ENCODE measurements at places on chromosomes 11 and 22.

DNA sequence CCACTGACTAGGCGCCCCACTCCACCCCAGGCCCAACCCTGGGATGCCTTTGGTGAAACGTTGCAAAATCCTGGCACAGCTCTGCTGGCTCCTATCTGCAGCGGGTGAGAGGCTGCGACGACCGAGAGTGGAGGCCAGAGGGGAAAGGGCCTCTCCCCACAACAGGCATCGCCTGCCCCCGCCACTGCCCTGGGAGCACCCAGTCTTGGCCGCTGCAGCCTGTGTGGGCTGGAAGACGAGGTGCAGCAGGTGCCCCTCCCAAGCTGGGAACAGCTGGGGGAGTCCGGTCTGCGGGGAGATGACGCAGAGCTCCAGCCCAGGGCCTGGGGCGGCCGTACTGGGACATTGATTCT, 4.2 kb upstream of the PIM3 start:
- DNase-seq, result no peak

GRCh38 chr22:36252754-36253522, at the start of gene APOL1:
TSS of gene APOL1 (plus strand) at chr22:36253133. CDS start at chr22:36254956, 1,823 bp downstream.
- no peak for DNase-seq

GRCh38 chr22:39908737-39909136, 7.9 kb downstream of the GRAP2 start:
- no peak for DNase-seq

DNA sequence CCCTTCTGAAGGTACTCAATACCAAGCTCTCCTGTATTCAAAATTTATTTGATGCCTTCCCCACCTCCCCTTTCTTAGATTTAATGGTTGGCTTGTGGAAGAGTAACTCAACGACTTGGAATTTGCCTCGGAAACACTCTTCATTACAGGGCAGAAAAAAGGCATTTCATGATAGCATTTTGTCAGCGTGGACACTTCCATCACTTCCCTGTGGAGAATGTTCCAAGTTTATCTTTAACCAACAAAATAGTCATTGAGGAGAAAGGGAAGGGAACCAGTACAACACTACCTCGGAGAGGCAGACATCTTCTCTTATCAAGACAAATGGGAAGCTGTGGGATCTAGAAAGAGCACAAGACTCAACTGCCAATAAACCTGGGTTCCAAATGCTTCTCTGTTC, 177.2 kb upstream of the MTMR2 start:
- DNase-seq, result no peak

GRCh38 chr11:41044747-41045146, 414.7 kb downstream of the LRRC4C start:
- DNase-seq, result no peak

DNA sequence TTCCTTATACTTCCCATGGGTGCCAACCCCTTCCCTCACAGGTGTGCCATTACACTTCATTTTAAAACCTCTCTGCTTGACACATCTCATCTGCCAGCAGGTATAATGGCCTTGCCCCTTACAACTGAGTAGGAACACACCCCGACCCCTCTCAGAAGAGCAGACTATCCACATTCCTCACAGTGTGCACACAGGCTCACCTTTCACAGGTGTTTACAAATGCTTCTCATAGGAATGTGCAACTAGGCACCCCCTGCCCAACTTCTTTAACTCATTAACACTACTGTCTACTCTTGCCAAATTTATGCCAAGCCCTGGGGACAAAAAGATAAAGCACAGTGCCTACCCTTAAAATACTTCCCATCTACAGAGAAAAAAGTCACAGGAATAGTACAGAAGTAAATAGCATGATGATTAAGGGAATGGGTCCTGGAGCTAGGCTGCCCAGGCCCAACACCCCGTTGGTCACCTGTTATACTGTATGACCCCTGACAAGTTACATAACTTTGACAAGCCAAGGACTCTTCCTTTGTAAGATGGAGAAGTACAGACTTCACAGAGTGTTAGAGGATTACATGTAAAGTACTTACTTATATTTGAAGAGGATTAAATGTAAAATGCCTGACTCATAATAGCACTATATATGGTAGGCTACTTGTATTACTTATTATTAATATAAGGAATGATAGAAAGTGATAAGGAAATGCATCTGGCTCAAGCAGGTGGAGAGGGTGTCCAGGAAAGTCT, 15.2 kb downstream of the TRIM3 start:
- DNase-seq, result no peak

DNA sequence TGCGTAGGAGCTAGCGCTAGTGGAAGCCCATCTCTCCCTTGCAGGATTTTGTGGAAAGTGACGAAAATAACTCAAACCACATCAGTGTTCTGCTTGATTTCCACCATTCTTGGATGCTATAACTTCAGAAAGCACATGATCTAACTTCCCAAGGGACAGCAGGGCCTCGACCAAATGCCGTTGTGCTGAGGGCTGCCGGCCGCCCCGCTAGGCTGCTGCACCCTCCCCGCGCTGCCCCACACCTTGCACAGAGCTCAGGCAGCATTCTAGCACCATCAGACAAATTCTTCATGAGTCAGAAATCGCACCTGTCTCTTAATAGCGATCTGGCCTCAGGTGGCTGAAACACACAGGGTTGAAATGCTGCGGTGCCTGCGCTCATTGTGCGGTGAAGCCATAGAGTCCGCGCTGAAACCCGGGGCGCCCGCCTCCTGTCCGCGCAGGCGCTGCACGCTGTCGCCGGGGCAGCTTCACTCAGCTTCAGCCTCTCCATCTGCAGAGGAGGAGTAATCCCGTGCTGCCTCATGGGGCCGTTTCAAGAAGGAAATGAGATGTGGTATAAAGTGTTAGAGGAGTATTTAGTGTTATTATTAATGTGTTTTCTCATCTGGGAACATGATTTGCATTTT, 59.2 kb upstream of the B3GAT1 start:
- DNase-seq, result no peak

DNA sequence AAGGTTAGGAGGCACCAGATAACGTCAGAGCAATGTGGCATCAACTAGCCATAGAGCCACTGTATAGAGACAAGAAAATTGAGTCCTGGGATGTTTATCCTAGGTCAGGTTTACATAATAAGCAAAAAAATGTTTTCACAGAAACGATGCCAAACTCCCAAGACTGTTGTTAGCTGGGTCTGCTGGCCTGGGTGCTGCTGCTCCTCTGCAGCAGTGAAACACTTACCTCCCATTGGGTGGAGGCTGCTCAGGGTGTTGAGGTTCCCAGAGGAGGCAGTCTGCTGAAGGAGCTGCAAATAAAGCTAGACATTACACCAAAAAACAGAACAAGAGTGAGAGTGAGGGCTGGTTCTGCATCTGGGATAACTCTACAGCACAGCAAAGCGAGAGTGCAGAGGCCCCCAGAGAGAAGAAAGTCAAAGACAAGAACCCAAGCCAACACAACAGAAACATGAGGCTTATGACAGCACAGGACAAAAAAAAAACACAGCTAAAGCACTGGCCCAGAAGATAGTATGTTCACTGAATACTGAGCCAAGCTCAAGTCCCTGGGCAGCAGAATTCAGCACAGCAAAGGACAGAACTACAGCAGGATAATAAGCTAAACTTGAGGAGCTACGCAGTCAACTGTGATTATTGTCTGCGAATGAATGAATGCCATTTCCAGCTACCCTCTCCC, 29.9 kb upstream of the RAPSN start:
- DNase-seq, result no peak

GRCh38 chr11:35316161-35316560, 103.2 kb downstream of the SLC1A2 start:
- DNase-seq, result no peak

- DNase-seq, result no peak
Measured at GRCh38 chr11:72758690-72759389, 6.6 kb upstream of the ARAP1 start.

DNA sequence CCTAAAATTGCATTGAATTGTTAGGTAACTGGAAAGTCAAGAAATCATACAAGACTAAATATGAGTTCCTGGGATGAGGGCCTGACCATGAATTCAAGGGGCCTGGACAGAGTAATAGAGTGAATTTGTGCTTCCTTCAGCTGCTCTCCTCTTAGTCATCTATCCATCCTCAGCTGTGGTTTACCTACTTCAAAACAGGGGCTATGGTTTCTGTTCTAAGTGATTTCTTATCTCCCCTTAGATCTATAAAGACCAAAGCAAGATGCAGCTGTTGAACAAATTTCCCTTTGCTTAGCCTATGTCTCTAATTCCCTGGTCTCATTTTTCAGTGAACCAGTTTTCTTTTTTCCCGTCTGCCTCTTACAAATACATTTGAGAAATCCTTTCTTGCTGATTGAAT, 428.5 kb downstream of the FAM181B start:
- no peak for DNase-seq

DNA sequence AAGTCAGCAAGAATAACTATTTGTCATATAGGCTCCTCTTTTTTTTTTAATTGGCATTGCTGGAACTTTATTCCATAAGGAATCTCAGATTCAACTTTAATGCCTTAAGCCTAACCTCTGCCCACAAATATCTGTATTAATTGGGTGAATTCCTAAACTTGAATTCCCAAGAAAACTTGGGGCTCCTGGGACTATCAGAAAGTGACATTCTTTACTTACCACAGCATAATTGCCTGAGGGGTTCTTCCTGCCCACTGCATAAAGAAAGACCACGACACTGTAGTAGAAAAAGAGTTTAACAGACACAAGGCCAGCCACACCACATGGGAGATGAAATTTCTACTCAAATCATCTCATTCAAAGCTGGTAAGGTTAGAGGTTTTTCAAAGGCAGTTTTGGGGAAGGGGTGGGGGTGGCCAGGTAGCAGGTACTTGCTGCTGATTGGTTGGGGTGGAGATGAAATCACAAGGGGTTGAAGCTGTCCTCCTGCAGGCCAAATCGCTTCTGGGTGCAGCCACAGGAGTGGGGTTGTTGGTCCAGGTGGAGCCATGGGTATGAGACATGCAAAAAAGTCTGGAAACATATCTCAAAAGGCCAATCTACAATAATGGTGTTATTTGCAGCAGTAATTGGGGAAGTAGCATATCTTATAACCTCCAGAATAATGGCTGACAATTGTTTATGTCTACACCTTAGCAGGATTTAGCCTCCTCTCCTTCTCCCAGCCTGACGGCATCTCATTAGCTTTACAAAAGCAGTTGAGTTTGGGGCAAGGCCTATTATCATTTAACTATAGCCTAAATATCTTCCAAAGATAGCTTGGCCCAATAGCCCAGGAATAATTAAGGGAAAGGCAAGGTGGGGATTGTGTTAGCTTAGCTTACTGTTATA, 4.8 kb upstream of the NLRP10 start:
- no peak for DNase-seq

DNA sequence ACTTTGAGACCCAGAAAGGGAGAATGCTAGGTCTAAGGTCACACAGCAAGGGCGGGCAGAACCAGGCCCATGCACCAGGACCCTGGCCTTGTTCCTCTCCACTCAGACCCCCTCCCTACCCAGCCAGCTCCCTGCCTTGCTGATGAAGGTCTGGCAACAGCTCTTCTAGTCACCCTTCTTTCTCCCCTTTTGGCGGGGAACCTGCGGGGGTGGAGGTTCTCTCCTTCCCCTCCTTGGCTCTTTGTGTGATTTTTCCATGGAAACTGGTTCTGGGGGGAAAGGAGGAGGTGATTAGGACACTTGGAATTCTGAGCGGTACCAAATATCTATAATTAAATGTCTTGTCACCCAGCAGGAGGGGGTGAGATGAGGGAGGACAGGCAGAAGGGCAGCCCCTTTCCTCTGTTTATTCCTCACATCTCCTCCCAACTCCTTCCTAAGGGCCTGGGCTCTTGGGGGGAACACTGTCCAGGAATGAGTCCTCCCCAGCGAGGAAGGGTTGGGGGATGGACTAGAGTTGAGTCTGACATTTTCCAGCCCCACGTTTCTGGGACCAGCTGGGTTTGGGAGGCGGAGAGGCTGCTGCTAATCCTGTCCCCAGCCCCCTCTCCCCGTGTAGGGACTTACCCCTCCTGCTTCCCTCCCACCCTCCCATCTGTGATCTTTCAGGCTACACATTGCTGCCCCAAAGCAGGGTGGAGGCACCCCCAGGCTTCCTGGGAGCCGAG, 7.4 kb downstream of the ARHGEF17 start:
- no peak for DNase-seq

- peak; percentile 34 for DNase-seq
Measured at GRCh38 chr11:32090545-32091370, at the start of gene RCN1. TSS of gene RCN1 (plus strand) at chr11:32091074. CDS start at chr11:32091197, 123 bp downstream.

- DNase-seq, result peak; percentile 47
Measured at GRCh38 chr11:62497132-62497801, 49.3 kb downstream of the AHNAK start.

GRCh38 chr11:58805065-58805464, 39.4 kb downstream of the GLYATL2 start:
- DNase-seq, result no peak

- no peak for DNase-seq
Measured at GRCh38 chr22:49871482-49871881, 17.8 kb downstream of the ZBED4 start.

GRCh38 chr22:49497266-49497665, 330.4 kb downstream of the BRD1 start:
- DNase-seq, result no peak

Measured in putamen (tissue), 1 donor.